ENCODE measurements at places on chromosomes 3 and 15.

GRCh38 chr3:52036829-52037228 is 19.5 kb downstream of the DUSP7 start:
- no peak for DNase-seq

- DNase-seq, result no peak
Measured at GRCh38 chr3:12730506-12731242, 28.4 kb downstream of the TMEM40 start.

DNA sequence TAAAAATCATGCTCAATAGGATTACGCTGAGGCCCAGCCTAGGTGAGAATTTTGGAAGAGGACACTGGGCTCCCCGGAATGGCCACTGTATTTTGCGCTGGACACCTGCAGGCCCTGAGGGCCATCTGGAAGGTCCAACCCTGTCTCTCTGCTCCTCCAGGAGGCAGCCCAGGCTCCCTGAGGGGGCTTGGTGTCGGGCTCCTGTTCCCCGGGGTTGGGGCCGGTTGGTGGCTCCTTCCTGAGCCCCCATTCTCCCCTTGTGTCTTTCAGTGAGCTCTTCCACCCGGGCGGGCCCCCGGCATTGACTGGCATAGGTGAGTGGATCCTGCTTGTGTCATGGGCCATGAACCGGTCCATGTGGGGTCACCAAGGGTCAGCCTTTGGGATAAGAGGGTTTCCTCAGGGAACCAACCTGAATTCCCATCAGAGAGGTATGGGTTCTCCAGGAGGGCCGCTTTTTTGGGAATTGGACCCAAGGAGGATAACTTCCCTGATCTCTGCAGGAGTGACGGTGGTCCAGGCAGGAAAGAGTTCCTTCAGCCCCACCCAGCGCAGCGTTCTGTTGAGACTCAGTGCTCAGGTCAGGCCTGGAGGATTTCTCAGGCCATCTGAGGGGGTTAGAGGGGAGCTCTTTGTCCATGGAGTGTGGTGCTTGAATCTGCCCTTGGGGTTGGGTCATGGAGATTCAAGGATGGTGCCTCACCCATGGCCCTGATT is 187.8 kb downstream of the UBE3A start:
- DNase-seq, result no peak

GRCh38 chr3:62159709-62160092 is 213.6 kb downstream of the FEZF2 start:
- no peak for DNase-seq

DNA sequence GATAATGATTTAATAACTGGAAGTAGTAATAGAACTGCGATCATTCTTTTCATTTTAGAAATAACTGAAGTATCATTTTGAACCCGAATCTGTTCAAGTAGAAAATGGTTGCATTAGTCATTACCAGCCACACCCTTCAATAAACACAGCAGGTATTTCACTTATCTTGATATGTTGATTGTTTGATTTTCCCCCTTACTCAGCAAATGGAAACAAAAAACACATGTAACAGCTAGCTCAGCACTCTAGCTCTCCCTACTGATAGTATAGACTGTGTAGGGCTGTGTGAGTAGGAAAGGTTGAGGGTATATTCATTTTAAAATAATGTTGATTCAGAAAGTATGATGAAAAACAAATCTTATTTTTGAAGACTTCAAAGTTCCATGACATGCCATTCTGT is 1.1 kb upstream of the GPR149 start:
- DNase-seq, result no peak

DNA sequence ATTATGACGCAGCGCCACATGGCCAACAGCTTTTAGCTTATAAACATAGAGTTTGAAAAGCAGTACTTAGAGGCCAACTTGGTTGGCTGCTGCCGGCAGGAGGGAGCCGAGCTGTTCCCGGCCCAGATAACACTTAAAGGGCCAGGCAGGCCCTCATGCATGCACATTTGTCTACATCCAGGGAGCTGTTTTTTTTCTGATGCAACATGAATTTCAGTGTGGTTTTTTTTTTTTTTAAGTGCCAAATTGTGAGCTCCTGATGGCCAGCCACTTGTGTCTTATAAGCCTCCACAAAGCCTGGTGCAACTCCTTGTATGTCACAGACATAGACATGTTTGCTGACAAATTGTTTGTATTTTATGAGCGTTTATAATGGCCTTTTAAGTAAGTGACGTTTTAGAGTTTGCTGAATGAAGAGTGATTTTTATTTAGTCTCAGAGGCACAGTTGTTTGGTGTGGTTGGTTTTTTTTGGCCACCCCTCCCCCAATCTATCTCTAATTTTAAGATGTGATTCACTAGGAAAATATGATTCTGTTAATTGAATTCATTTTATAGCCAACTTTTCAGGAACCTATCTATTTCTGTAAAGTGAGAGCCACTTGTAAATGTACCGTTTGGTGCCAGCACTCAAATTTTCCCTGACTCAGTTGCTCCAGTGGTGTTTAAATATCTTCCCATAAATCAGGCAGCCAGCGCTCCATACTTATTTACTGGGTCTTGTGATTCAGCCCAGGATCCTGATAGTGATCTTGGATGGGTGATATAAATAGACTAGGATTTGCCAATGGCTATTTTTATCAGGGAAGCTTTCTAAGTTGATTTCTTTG is 134.3 kb downstream of the VGLL4 start:
- DNase-seq, result no peak

- DNase-seq, result no peak
Measured at GRCh38 chr3:133208184-133208583, 170.0 kb downstream of the TMEM108 start.

DNA sequence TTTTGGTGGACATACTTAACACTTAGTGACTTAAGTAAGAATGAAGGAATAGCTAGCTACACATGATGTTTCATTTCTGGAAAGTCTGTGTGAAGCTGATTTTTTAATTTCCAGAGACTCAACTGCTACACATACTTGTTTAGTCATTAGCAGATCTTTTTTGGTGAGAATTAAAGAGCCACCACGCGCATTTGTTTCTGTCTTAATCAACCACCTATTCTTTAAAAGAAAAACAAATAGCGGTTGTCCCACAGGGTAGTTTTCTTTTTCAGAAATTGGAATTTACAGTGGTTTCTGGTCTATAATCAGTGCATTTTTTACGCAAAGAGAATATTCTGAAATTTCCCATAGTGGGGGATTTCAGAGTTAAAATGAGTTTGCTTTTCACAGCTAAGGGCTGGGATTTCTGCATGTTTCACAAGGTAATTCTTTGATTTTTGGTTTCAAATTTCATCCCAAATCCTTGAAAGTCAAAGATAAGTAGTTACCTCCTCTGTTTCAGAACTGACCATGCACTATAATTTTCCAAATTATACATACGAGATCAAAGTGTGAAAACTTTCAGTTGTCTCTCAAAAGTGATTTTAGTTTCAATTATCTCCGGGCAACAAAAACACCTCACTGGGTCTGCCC is 631.0 kb upstream of the GRM7 start:
- no peak for DNase-seq

DNA sequence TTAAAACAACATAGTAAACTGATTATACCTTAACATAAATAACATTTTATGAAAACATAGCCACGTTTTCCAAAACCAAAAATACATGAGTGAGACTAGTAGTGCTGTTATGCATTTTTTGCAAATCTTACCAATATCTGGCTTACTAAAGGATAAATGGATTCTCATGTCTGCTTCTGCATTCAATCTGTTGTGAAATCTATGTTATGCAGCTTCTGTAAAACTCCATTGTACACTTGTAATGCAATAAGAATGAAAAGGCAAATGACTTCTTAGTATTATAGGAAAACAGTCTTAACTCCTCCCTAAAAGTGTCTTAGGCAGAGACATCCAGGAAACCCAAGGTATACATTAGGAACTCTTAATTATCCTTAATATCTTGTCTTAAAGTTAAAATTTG is 330.9 kb upstream of the THBS1 start:
- DNase-seq, result no peak

- no peak for DNase-seq
Measured at GRCh38 chr3:83843716-83844115, 1115.1 kb upstream of the CADM2 start.

DNA sequence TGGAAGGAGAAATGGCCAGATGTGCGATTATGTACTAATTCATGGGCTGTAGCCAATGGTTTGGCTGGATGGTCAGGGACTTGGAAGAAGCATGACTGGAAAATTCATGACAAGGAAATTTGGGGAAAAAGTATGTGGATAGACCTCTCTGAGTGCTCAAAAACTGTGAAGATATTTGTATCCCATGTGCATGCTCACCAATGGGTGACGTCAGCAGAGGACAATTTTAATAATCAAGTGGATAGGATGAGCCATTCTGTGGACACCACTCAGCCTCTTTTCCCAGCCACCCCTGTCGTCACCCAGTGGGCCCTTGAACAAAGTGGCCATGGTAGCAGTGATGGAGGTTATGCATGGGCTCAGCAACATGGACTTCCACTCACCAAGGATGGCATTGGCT is 490.9 kb upstream of the CBLB start:
- no peak for DNase-seq

GRCh38 chr3:144039661-144040060 is 68.0 kb downstream of the DIPK2A start:
- DNase-seq, result no peak

DNA sequence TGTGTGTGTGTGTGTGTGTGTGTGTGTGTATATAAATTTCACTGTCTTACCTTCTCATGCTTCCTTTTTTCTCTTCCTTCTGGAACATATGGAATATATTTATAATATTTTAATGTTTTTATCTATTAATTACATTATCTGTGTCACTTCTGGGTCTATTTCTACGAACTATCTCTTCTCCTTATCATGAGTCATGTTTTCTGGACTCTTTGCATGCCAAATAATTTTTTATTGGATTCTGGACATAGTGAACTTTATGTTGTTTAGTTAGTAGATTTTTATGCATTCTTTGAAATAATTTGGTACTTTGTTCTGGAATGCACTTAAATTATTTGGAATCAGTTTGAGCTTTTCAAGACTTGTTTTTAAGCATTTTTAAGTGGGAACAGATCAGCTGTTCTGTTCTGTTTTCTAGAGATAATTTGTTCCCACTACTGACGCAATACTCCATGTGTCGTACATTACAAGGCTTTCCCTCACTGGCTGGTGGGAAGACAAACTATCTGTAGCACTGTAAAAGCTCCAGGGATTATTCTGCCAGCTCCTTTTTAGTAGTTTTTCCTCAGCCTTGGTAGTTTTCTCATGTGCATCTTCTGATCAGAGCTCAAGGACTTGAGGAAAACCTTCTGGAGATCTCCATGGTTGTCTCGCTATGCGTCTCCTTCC is 302.0 kb downstream of the CLSTN2 start:
- DNase-seq, result no peak

GRCh38 chr3:127822682-127823425 is 539 bp upstream of the MGLL start:
- no peak for DNase-seq

DNA sequence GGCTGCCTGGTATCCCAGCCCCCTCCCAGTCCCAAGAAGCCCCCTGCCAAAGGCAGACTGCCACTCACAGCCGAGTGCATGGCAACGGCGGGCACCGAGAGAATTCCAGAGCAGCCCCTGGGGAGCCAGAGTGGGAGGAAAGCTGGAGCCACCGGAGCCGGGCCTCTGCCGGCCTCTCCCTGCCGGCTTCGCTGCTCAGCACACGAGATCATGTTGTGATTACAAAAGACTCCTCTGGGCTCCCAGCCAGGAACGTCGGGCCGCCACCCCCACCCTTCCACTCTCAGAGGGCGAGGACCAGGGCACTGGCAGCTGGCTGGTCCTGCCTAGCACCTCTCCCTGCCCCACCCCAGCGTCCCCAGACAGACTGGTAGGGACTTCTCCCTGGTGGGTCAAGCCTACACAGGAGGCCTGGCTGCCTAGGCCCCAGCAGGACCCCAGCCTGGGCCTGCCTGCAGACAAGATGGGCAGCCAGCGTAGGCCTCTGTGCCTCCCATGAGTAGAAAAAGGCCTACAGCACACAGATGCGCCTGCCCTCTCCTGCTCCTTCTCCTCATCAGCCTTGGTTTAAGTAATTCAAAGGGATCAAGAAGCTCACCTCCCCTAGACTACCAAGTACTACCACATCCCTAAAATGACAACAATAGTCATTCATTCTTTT is at the start of gene CCDC9B:
Gene CCDC9B, minus strand, starts transcription at position 200 of the 661 bp plus-strand sequence. Its CDS starts 120 bp downstream, at position 80.
- DNase-seq, result no peak

DNA sequence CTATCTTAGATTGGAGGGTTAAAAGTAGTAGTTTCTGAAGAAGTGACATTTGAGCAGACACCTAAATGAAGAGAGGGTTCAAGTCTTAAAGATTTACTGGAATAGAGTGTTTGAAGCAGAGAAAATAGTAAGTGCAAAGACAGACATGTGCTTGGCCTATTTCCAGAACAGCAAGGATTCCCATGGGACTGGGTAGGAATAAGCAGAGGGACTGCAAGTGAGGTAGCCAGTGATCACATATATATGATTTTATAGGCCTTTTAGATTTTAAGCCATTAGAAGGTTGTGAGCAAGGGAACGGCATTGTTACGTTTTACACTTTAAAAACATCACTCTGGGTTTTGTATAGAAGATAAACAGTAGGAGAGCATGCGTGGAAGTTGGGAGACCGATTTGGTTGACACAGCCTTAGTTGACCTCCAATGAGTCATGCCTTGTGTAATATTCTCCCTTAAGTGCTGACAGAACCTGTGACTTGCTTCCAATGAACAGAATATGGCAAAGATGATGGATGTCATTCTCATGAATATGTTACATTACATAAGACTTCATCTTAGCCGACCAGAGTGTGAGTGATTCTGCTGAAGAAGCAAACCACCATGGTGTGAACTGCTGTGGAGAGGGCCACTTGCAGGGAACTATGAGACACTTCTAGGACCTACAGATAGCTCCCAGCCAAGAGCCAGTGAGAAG is 37.1 kb upstream of the SLC4A7 start:
- DNase-seq, result no peak

DNA sequence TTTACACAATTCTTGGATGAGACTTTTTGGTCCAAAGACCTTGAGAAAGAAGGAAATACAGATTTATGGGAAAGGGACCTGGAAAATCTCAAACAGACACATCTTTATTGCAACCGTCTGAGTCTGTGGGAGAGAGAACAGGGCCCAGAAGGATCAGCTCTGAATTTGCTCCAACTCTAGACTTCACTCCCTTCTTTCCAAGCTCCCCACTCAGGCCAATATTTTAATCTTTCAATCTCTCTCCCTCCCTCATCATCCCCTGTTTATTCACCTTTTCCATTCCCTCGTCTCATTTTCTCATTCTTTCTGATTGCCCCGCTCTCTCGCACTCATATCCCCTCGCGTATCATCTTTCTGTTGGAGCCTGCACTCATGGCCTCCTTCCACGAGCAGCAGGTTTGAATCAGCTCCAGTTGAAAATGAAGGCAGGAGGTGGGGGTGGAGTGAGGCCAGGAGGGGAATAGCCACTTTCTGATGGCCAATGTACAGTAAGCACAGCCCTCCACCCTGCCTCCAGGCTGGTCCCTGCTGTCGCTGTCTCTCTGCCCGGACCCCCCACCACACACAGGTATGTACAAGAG is 63.6 kb upstream of the BOC start:
- DNase-seq, result no peak

GRCh38 chr15:79193103-79193502 is 89.4 kb upstream of the ANKRD34C start:
- no peak for DNase-seq

GRCh38 chr3:44885618-44886017 is 11.2 kb downstream of the TGM4 start:
- DNase-seq, result no peak

GRCh38 chr3:99758502-99759177 is 59.0 kb upstream of the CMSS1 start:
- DNase-seq, result no peak
